Bladder microvascular endothelial cell (primary cell): ENCODE measurements at places on chromosomes 3 and 15. TPM values are rescaled to one million over a fixed set of nuclear protein-coding genes. Genes with fewer than 3 reads are reported as not detected.

The EFCC1 gene
- 1.5 and 3.3 TPM in 2 replicates for total RNA-seq

The XCR1 gene
- total RNA-seq = not detected in 2 replicates

The PPARG gene
- total RNA-seq = 9.4 and 101 TPM in 2 replicates

The SERINC4 gene
- total RNA-seq = not detected in 2 replicates

The H1-8 gene
- not detected in 2 replicates for total RNA-seq

The STAC gene
- total RNA-seq = 7.4 and 12.5 TPM in 2 replicates

The TRPM1 gene
- 0.06 and 0.81 TPM in 2 replicates for total RNA-seq

The MYZAP gene
- 13.9 and 53.4 TPM in 2 replicates for total RNA-seq

The TRH gene
- total RNA-seq = not detected in 2 replicates

The GORASP1 gene
- total RNA-seq = 26.6 and 44.1 TPM in 2 replicates

The FES gene
- total RNA-seq = 57.5 and 97.1 TPM in 2 replicates

The CD200R1 gene
- total RNA-seq = not detected in 2 replicates

The SST gene
- total RNA-seq = not detected in 2 replicates

The APH1B gene
- total RNA-seq = 13.4 and 16.0 TPM in 2 replicates

The GHRL gene
- total RNA-seq = under 0.01 and 0.69 TPM in 2 replicates

The GPR149 gene
- not detected in 2 replicates for total RNA-seq

The SEMA3G gene
- 6.8 and 83.5 TPM in 2 replicates for total RNA-seq

The MYO1E gene
- 70.3 and 135 TPM in 2 replicates for total RNA-seq

The CHRM5 gene
- 0.31 TPM in 1 of 2 replicates, not detected in the other for total RNA-seq

The NEK11 gene
- 1.9 and 3.0 TPM in 2 replicates for total RNA-seq

The SLC9C1 gene
- total RNA-seq = 0.13 TPM in 1 of 2 replicates, not detected in the other

The PLOD2 gene
- 69.6 and 223 TPM in 2 replicates for total RNA-seq

The CXCR6 gene
- total RNA-seq = not detected in 2 replicates

The IQCF6 gene
- total RNA-seq = not detected in 2 replicates

The SLC51B gene
- total RNA-seq = not detected in 2 replicates

The SNUPN gene
- total RNA-seq = 13.3 and 21.1 TPM in 2 replicates

The RBPMS2 gene
- 0.25 TPM in 1 of 2 replicates, not detected in the other for total RNA-seq

The LRRC34 gene
- total RNA-seq = 0.16 and 1.3 TPM in 2 replicates
